ENCODE measurements at places on chromosomes 12 and 14. TPM values are rescaled to one million over a fixed set of nuclear protein-coding genes. Genes with fewer than 3 reads are reported as not detected.

The DNAH10 gene
- 0.24 TPM for total RNA-seq

The BCDIN3D gene
- 4.3 TPM for total RNA-seq

The A2ML1 gene
- not detected for total RNA-seq

The C12orf54 gene
- total RNA-seq, result not detected

The RND1 gene
- total RNA-seq, result 2.2 TPM

The EIF2S3B gene
- total RNA-seq, result 1.2 TPM

The TMEM132D gene
- not detected for total RNA-seq

The BHLHE41 gene
- not detected for total RNA-seq

The TOMM20L gene
- not detected for total RNA-seq

The CACNA1C gene
- 0.08 TPM for total RNA-seq

The PFDN5 gene
- 400 TPM for total RNA-seq

The REP15 gene
- total RNA-seq, result 0.37 TPM

The SMOC1 gene
- total RNA-seq, result not detected

The NID2 gene
- 0.29 TPM for total RNA-seq

The SLC25A47 gene
- not detected for total RNA-seq
